ENCODE measurements at places on chromosomes 5 and 9.

- peak; percentile 72 for DNase-seq
These were observed 186.3 kb downstream of the MARCHF11 start for GRCh38 chr5:15993334-15993733.

GRCh38 chr9:35754264-35754663, at the start of gene MSMP:
MSMP (minus strand) TSS chr9:35754276; CDS start chr9:35754129, 147 bp downstream.
- no peak for DNase-seq

DNA sequence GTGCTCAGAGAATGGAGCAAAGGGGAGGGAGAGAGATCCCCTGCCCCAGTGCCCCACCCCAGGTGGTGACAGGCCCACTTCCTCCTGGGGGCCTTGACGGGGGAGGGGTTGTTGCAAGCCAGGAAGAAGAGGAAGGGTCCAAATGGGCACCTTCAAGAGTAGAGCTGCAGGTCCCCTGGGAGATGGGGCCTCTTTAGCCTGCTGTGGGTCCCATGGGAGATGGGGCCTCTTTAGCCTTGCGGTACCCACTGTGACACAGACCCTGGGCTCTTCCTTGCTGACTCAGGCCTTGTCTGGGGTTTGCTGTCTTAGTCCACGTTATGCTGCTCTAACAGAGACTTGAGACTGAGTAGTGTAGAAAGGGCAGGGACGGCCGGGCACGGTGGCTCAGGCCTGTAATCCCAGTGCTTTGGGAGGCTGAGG, 9.6 kb upstream of the TOR4A start:
- no peak for DNase-seq

DNA sequence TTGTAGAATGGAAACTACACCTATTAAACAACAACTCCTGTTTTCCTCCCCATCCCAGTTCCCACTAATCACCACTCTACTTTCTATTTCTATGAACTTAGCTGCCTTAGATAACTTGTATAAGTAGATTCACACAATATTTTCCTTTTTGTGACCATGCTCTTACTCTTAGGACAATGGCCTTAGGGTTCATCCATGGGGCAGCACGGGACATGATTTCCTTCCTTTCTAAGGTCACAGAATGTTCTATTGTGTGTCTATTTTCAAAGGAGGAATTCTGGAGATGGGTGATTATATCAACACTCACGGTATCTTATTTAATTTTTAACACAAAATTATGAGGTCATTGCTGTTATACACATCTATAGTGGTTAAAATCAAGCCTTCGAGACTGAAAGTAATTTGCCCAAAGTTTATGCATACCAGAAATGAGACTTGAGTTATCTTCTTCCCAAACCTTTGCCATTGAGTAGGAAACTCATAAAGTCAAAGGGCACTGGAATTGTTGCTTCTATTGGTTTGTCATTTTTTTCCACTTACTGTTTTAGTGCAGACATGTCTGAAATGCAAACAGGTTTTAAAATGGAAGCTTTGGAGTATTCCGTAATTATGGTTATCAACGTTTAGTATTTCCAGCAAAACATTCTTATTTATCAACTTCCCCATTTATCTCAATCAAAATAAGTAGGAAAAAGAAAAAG, 23.6 kb downstream of the CTSL start:
- DNase-seq, result no peak

- DNase-seq, result no peak
These were observed 9.3 kb upstream of the NRARP start for GRCh38 chr9:137311171-137311985.

GRCh38 chr9:127915325-127915752, 1.5 kb downstream of the ST6GALNAC4 start:
- DNase-seq, result no peak

GRCh38 chr9:89219637-89220036, 41.0 kb upstream of the SHC3 start:
- DNase-seq, result no peak

GRCh38 chr5:10682801-10683525, 78.1 kb downstream of the DAP start:
- no peak for DNase-seq

GRCh38 chr5:72511774-72512592, 4.8 kb upstream of the ZNF366 start:
- DNase-seq, result peak; percentile 49

- no peak for DNase-seq
These were observed 1507.5 kb downstream of the EFNA5 start for GRCh38 chr5:106163233-106163632.

DNA sequence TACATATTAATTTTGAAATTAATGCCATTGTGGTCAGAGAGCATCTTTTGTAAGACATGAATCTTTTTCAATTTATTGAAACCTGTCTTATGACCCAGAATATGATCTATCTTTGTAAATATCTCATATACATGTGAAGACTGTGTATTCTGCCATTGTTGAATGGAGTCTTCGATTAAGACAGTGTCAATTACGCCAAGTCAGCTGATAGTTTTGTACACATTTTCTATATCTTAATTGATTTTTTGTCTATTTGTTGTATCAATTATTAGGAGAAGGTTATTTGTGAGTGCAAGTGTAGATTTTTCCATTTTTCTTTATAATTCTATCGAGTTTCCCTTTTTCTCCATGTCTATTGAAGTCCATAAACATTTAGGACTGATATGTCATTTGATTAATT, 471.6 kb downstream of the MED10 start:
- DNase-seq, result no peak

GRCh38 chr5:151115272-151115905, 34.6 kb upstream of the TNIP1 start:
- peak; percentile 55 for DNase-seq

DNA sequence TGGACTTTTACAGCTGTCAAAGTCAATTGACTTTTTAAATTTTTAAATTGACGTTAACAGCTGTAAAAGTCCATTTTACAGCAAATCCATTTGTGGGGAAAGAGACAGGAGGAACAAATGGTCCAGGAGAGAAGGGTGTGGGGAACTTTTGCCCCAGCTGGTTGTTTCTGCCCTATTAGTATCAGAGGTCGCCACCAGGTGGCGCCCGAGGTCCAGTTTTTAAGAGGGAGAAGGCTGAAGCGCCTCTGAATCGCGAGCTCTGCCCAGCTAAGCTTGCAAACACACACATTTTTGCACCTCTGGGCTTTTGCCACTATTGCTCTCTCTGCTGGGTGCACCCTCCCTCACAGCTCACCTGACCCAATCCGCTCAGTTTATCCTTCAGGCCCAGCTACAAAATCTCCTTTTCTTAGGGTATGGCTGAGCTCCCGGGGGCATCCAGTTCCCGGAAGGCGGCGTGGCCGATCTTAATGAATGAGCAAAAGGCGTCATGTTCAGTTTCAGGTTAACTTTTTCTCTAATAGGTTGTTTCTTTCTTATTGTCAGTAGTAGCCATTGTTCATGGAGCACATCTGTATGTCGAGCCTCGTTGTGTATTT, 6.3 kb upstream of the TTLL11 start:
- DNase-seq, result peak; percentile 64

- DNase-seq, result peak; percentile 77
These were observed 33.3 kb downstream of the FBXL7 start for GRCh38 chr5:15533129-15533893.

DNA sequence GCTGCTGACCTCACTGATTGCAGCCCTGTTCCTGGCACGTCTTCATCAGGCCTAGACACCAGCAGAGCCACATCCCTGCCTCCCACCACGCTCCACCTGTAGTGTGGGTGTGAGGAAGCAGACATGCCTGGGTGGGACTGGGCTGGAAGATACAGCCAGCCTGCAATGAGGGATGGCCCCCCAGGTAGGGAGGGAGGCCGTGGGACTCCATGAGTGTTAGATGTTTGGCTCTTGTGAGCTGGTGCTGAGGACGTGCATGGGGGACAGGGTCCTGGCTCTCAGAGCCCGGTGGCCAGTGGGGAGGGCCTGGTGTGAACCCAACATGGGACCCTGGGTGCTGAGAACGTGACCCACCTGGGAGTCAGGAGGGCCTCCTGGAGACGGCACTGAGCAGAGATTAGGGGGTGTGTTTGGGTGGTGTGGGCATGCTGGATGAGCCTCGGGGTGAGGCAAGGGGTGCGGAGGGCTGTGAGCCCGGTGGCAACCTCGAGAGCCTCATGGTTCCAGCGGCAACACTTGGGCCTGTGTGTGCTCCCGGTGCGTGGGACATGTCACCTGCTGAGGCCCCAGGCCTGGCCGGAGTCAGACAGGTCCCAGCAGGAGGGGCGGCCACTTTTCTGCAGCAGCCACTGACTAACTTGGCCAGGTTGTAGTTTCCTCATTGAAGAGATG, 87.6 kb downstream of the PHF2 start:
- DNase-seq, result no peak

GRCh38 chr5:158968150-158968549, 131.6 kb downstream of the EBF1 start:
- DNase-seq, result no peak

GRCh38 chr5:58753446-58753845, 170.6 kb downstream of the RAB3C start:
- DNase-seq, result no peak

GRCh38 chr5:60357302-60357701, 342.7 kb downstream of the DEPDC1B start:
- no peak for DNase-seq

- no peak for DNase-seq
These were observed 69.4 kb upstream of the ADAMTS2 start for GRCh38 chr5:179414459-179415261.

- no peak for DNase-seq
These were observed 189.1 kb downstream of the ADGRV1 start for GRCh38 chr5:90747693-90748092.

- no peak for DNase-seq
These were observed 81.4 kb downstream of the PGM5 start for GRCh38 chr9:68437785-68438184.

GRCh38 chr5:66634601-66635000, 38.4 kb downstream of the MAST4 start:
- DNase-seq, result no peak

GRCh38 chr9:115674091-115674490, 479.5 kb upstream of the PAPPA start:
- DNase-seq, result no peak

DNA sequence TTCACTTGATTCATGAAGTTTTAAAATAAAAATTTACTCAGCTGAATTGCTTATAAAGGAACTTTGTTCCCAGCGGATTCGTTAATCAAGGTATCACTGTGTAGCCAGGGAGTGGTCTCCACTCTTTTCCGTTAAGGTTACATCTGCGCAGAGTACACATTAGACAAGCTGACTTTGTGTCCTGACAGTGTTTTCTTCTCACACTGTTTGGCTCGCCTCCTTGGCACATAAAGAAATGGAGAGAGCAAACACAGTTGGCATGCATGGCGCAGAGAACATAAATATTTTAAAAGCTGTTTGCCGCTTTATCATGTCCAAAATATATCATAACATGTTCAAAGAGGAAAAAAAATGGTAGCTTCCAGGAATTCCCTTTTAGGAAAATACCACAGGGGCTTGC, 153.2 kb downstream of the EDIL3 start:
- DNase-seq, result no peak

DNA sequence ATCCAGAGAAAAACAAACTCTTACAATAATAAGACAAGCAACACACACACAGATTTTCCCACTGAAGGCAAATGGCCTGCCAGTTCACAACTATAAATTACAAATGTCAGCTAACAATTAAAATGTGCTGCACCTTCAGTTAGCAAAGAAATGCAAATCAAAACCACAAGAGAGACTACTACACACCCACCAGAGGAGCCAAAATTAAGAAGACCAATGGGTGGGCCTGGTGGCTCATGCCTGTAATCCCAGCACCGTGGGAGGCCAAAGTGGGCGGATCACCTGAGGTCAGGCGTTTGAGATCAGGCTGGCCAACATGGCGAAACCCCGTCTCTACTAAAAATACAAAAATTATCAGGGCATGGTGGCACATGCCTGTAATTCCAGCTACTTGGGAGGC, 15.1 kb upstream of the IPPK start:
- DNase-seq, result no peak

DNA sequence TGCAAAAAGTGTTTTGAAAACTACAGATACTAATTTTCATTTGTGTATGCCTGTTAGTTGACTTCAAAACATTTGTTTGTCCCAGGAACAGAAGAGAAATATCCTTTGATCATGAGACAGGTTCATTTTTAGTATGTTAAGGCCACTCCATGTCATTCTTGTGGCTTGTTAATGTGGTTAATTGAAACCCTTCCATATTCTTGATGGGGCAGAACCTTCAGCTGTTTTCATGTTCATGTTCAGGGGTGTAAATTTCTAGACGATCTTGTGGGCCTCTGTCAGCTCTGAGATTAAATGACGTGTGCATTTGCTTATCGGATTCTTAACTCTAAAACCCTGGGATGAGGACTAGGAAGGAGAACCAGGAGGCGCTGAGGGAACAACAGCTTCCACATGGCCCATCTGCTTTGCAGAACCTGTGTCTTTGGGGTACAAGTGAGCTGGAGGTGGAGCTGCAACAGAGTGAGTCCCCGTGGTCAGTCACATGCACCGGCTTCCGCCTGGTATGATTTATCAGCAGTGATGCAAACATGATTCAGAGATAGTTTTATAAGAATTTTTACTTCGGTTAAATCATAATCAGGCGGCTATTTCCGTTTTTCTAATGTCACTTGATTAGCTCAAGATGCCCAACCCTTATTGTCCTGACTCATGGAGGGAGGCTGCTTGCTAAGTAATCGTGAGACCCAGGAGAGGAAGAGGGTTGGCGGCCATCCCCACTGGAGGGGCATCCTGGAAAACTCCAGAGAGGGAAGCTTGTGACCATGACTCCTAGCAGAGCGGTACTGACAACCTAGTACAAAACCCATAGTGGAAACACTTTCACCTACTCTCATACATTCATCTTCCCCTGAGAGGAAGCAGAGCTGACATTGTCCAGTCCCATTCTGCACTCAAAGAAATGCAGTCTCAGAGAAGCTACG, 138.4 kb downstream of the C9orf152 start:
- peak; percentile 96 for DNase-seq

- peak; percentile 50 for DNase-seq
These were observed 20.7 kb downstream of the SPRY4 start for GRCh38 chr5:142304013-142304701.

- DNase-seq, result no peak
These were observed 36.2 kb downstream of the C5 start for GRCh38 chr9:121013911-121014310.

DNA sequence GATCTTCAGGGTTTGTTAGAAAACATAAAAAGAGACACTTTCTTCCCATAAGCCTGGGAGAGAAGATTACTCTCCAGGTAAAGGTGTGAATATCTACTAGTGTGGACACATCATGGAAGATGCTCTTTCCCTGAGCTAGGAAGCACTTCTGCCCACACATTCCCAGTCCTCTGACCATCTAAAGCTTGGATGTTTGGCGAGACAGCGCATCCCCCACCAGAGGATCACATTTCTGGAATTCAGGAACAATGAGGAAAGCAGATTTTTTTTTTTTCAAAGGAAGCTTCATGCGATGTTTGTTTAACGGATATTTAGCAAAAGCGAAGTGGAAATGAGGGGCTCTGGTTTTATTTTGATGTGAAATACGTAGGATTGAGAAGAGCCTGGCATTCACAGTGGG, 6.2 kb downstream of the SVEP1 start:
- DNase-seq, result peak; percentile 27

Measured in fibroblast of skin of right biceps (primary cell).